ENCODE measurements at places on chromosomes 2 and 18.

GRCh38 chr18:24942144-24942543, 409.8 kb downstream of the ZNF521 start:
- DNase-seq: no peak

GRCh38 chr2:71944806-71945602, 202.7 kb downstream of the CYP26B1 start:
- DNase-seq: no peak

DNA sequence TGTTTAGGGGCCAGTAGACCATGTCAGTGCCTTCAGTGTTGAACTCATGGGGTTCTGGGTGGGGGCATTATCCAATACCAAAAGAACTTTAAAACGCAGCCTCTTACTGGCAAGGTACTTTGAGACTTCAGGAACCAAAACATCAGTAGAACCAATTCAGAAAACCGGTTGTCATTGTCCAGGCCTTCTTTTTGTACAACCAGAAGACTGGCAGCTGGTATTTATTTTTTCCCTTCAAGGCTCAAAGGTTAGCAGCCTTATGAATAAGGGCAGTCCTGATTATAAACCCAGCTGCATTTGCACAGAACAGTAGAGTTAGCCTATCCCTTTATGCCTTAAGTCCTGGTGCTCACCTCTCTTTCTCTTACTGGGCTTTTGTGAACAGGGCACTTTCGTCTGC, 113.8 kb upstream of the EML6 start:
- no peak for DNase-seq

GRCh38 chr2:239215136-239215925, 185.5 kb downstream of the HDAC4 start:
- no peak for DNase-seq

GRCh38 chr2:102386004-102386403, 30.4 kb downstream of the IL18R1 start:
- no peak for DNase-seq

- no peak for DNase-seq
Measured at GRCh38 chr18:40935423-40935822, 1019.6 kb upstream of the PIK3C3 start.

DNA sequence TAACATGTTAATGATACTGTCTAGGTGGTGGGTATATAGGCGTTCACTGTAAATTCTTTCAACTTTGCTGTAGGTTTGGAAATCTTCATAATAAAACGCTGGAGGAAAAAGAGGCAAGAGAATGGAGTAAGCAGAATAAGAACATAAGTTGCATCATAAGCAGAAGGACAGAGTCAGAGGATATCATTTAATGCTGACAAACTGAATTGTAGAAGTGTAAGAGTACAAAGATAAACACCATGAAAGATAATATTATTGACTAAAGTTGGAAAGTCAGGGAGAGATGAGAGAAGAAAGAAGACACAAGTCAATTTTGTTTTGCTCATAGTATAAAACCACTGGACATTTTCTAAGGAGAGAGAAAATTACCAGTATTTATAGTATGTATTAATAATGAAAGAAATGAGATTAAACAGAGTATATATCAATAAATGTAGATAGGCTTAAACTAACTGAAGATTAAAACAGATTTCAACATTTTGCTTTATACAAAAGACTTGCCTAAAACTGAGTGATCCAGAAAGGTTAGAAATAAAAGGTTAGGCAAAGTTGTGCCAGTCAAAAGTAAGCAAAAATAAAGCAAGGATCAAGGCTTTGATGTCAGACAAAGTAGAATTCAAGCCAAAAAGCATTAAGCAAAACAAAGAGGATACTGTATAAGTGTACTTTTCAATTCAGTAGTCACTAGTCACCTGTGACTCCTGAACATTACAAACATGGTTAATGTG, 42.4 kb upstream of the VIT start:
- no peak for DNase-seq

DNA sequence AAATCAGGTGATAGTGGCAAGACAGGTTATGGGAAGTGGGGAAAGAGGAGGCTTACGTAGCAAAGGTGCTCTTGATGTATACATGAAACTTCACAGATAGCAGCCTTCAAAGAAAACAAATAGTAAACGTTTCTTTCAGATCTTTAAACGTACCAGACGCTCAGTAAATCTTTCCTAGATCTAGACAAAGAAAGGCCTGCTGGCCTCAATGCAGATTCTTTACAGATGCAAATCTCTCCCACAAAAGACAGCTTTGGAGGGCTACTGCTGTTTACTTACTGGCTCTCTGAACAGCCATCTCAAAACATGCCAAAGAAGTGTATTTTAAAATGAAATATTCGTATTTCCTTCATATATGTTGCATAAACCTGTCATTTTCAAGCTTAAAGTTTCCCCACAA, 1279.9 kb upstream of the NRXN1 start:
- no peak for DNase-seq

GRCh38 chr2:79630060-79630459, 117.2 kb downstream of the CTNNA2 start:
- no peak for DNase-seq

- DNase-seq: no peak
Measured at GRCh38 chr2:137838255-137839092, 125.8 kb upstream of the HNMT start.

GRCh38 chr2:142241016-142241415, 110.2 kb upstream of the LRP1B start:
- no peak for DNase-seq

GRCh38 chr2:17195016-17195415, 323.2 kb downstream of the RAD51AP2 start:
- no peak for DNase-seq

DNA sequence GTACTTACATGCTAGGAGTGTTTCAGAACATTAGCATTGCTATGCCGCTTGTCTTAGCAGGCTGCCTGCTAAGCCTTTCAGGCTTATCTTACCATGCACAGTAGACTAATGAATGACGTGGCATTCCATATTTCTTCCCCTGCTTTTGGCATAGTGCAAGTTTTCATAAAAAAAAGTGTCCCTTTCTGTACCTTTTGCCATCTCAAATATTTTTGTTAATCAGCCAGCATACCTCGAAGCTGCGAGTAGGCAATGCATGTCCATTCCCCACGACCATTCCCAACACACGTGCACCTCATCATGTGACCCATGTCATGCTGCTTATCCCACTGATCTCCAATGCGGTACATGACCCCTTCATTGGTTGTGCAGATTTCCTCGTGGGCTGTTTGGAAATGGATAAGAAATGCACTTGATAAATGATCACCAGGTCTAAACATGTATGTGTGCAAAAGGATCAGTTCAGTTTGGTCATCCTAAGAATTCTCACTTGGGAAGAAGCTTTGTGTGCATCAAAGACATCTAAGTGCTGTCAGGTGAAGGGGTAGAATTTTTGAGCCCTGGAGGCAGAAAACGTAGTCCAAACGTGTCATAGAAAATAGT, 13.9 kb downstream of the FN1 start:
- no peak for DNase-seq

- no peak for DNase-seq
Measured at GRCh38 chr2:234761910-234762309, 189.9 kb upstream of the SH3BP4 start.

DNA sequence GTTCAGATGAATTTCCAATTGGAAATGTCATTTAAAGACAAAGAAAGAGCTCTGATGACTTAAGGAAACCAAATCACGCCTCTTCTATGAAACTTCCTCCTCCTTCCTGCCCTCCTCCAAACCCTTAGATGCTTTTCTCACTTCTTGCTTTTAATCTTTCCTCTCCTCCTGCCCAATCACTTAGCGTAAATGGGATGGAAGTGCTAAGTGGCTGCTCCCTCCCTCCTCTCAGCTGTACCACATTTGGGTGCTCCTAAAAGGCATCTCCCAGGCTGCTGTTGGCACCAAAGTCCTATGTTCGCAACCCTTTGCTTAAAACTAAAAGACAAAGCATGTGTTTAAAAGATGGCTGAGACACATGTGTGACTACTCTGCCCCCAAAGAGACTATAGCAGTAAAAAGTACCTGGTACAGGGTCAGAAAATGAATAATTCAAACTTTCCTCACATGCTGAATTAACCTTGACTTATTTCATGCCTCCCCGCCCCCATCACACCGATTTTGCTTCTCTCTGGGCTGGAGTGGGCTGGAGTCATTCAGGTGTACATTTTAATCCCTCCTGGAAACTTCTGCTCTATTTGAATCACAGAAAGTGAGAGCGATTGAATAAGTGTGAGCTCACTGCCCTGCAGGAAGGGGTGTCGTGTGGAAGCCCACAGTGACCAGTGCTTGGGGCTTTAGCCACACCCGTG, 59.2 kb upstream of the KLF7 start:
- no peak for DNase-seq

DNA sequence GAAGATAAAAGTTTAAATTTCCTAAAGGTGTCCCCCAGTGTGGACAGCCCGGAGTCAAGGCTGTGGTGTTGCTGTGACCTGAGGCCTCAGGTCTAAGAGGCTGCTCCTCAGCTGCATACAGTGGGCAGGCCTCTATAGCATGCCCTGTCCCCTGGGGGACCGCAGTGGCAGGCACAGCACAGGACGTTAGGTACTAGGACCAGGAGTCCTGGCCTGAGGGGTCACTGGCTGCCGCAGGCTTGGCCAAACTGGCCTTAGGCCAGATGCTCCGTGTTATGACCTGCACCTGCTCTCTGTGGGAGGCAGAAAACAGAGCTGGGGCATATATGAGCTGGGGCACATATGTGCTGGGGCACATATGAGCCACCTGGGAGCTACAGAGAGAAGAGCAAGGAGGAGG, 21.2 kb upstream of the MAL start:
- no peak for DNase-seq

DNA sequence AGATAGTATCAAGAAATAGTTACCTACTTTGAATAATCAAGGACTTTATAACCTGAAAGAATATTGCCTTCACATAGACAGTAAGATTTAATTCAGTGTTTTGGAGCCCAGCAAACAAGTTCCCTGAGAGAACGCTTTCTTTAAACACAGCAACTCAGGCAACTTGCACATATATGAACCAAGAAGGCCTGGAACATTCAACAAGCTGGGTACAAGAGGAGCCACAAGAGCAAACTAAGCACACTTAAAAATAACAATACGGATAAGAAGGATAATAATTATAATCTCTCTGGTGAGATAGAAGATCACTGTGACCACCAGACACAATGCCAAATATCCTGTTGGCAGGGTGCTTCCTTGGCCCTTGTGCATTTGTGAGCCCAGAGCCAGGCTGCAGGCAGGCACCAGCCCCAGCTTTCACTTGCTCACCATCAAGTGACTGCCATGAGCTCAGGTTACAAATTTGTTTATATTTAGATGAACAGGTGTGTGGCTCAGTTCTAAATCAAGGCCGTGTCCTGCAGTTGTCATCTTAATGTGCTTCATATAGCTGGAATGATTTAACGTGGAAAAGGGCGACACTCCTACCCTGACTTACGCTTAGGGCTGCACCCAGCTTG, 446.6 kb downstream of the IRS1 start:
- DNase-seq: no peak

GRCh38 chr2:12672711-12673315, 43.9 kb upstream of the TRIB2 start:
- DNase-seq: no peak

GRCh38 chr2:37928377-37928776, 3.3 kb downstream of the RMDN2 start:
- no peak for DNase-seq

DNA sequence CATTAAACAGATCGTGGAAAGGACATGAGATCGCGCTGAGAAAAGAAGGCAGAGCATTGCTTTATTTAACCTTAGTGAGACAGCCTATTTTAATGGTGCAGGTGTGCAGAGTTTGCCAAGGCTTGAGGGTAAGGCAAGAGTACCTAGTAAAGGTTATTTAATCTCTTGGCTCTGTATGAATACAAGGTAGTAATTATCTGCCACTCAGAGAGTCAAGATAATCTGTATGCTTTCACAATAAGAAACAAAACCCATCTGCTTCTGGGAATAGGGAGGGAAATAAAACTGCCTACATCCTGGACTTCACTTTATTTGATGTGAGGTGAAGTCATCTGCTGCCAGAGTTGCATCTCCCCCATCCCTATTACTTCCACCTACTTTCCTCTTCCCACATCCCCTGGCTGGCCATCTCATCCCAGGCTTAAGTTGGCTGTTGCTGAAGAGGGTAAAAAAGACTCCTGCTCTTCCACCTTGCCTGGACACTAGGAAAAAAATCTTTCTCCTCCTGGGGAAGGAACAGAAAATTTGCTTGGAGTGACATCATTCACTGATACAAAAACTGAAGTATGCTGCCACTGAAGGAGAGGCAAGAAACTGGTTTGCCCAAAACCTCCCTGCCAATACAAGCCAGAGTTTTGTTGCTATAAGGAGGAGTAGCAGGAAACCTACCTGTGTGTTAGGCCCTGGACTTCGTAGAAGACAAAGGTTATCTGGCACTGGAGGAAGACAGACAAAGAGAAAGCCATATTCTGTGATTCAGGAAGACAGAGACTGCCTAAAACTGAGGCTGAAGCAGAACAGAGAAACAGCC, 35.8 kb upstream of the ARHGAP25 start:
- no peak for DNase-seq

- DNase-seq: no peak
Measured at GRCh38 chr18:56823986-56824565, 172.9 kb downstream of the WDR7 start.

DNA sequence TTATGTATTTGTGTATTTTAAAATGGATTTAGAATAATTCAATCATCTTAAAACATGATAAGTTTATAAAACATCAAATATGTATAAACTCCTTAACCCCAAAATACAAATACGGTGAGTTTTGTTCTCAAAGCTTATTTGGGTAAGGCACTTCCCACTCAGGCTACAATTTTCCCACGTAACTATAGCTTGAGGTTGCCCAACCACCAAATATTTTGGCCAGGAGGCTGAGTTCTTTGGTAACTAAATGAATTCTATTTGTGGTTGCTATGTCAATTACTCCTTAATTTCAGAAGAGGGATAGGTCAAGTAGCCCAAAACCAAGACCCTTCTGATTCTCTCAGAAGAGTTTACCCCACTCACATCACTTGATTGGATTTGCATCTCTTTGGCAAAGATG, 70.4 kb downstream of the MYL12B start:
- no peak for DNase-seq

DNA sequence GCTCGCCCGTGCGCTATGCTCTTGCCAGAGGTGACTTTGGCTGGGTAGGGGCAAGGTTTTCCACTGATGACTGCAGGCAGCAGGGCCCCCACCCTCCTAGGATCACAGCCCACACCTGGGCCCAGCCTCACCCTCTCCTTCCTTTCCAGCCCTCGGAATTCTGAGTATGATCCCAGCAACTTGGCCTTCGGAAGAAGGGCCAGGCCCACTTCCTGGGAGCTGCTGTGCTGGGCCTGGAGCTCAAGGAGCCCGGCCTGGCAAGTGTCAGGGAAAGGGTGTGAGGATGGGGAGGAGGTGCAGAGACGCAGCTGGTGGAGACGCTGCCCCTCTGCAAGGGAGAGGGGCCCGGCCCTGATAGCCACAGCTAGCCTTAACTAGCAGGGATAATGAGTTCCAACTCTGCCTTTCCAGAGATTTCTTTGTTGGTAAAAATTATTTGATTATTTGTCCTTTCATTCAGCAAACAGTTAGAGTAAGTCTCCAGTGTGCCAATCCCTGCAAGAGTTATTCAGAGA, 1.7 kb upstream of the CNDP1 start:
- DNase-seq: no peak

- DNase-seq: no peak
Measured at GRCh38 chr2:1162768-1163584, 212.3 kb downstream of the SNTG2 start.

GRCh38 chr2:98669675-98670074, 61.3 kb downstream of the MGAT4A start:
- DNase-seq: no peak

- DNase-seq: no peak
Measured at GRCh38 chr2:205545971-205546816, 136.1 kb upstream of the NRP2 start.

Measured in stimulated activated CD8-positive, alpha-beta memory T cell treated with anti-CD3 and anti-CD28 coated beads, Interleukin-7, amount 100 ng/mL, for 4 hours (primary cell).